ENCODE measurements at places on chromosomes 2 and 18. TPM values are rescaled to one million over a fixed set of nuclear protein-coding genes. Genes with fewer than 3 reads are reported as not detected.

GRB14 gene
- total RNA-seq = not detected

POMC gene
- total RNA-seq = 12.5 TPM

C1GALT1C1L gene
- 0.48 TPM for total RNA-seq

PROM2 gene
- 0.39 TPM for total RNA-seq

SF3B6 gene
- total RNA-seq = 115 TPM

GTF3C2 gene
- 56.6 TPM for total RNA-seq

C18orf54 gene
- total RNA-seq = 12.7 TPM

FLACC1 gene
- 3.3 TPM for total RNA-seq

CHRND gene
- total RNA-seq = not detected

ACTR1B gene
- 129 TPM for total RNA-seq

LAPTM4A gene
- total RNA-seq = 26.0 TPM

NOL4 gene
- not detected for total RNA-seq

NGEF gene
- 0.55 TPM for total RNA-seq
